Activated naive CD4-positive, alpha-beta T cell (primary cell): ENCODE measurements at places on chromosomes 5 and 9.

- DNase-seq = no peak
These were observed 890.4 kb downstream of the EFNA5 start for GRCh38 chr5:106780355-106780754.

GRCh38 chr5:67031692-67032091, 164.9 kb downstream of the CD180 start:
- no peak for DNase-seq

DNA sequence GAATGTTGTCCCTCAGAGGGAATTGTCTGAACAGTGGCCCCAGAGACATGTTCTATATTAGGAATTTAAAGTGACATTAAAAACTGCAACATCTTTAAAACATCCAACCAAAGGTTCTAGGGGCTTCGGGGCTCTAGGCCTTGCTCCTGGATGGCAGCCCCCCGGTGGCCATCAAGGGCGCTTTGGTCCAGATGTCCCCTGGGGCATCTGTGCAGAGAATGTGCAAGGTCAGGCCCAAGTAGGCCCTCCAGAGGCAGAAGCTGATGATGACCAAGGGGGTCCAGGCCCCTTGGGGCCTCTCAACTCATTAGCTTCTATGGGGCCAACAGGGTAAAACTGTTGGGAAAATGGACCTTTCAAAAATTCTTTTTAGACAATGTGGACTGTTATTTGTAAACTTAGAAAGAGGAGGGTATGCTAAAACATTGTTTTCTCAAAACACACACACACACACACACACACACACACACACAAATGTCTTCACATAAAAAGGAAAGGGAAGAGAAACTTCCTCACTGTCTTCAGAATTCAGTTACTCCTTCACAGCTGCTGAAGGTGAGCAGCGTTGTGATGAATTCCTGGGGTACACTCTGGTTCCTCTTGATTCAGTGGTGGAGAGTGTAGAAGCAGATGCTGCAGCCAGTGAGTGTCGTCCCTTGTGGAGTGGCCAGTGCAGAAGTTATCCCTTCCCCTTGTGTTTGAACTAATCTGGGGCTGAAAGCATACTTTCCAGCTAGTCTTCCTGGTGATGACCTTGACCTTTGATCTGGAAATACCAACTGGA, 125.2 kb downstream of the WDR41 start:
- DNase-seq = no peak

GRCh38 chr5:57194653-57195052, 20.8 kb downstream of the GPBP1 start:
- DNase-seq = no peak

- DNase-seq = no peak
These were observed 2.2 kb upstream of the PBX3 start for GRCh38 chr9:125745018-125745417.

DNA sequence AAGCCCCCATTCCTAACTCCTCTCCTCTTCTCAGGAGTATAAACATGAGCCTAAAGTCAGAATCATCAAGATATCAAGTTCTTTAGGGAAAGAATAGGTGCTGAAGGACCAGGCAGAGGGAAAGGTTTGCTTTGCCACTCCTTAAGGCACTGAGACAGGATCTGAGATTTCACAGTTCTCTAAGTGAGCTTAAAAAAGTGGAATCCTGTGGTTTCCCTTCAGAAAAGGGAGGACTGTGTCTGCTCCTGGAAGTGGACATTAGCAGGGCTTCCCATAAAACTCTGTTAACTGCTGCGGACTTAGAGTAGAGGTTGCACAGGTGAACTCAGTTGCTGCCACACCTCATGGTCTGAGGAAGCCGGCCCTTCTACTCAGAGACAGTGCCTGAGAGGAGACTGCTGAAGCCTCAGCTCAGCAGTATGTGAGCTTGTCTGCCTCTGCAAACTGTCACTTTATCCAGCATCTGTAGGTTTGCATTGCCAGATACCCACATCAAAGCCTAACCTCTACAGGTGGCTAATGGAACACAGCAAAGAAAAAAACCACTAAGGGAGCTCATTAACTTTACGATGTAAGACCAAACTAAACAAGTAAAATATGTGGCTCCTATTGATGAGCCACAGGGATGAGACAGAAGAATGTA, 42.9 kb downstream of the RIC1 start:
- no peak for DNase-seq

GRCh38 chr5:33531824-33532223, 91.1 kb downstream of the TARS1 start:
- DNase-seq = no peak

DNA sequence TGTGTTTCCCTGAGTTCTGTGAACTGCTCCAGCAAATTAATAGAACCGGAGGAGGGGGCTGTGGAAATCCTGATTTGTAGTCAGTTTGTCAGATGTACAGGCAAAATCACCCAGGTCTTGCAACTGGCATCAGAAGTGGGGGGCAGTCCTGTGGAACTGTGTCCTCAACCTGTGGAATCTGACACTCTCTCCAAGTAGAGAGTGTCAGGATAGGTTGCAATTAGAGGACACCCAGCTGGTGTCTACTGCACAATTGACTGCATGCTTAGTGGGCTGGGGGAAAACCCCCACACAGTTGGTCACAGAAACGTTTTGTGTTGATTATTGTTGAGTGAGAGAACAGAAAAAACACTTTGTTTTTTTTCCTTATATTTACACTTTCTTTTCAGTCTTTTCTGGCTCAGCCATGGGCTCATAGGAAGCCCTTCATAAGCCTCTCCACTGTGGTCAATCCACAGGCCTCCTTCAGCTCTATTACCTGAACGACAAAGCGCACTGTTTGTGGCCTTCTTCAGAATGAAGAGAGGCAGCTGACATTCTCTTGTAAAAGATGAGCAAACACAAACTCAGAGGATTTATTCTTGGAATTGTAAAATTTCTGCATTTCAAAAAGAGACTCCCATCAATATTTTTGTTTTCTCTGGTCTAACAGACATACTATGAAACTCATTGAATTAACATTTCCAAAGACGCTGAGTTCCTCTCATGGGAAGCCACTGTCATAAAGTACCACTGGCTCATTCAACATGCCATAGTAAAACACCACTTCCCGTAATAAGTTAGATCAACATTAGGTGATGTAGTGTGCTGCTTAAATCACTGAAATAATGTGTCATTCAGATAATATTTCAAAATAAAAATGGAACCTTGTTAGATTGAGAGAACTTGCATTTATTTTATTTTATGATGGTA, 348.9 kb upstream of the RFX3 start:
- no peak for DNase-seq

- DNase-seq = no peak
These were observed 312.3 kb downstream of the ENC1 start for GRCh38 chr5:74328221-74328630.

DNA sequence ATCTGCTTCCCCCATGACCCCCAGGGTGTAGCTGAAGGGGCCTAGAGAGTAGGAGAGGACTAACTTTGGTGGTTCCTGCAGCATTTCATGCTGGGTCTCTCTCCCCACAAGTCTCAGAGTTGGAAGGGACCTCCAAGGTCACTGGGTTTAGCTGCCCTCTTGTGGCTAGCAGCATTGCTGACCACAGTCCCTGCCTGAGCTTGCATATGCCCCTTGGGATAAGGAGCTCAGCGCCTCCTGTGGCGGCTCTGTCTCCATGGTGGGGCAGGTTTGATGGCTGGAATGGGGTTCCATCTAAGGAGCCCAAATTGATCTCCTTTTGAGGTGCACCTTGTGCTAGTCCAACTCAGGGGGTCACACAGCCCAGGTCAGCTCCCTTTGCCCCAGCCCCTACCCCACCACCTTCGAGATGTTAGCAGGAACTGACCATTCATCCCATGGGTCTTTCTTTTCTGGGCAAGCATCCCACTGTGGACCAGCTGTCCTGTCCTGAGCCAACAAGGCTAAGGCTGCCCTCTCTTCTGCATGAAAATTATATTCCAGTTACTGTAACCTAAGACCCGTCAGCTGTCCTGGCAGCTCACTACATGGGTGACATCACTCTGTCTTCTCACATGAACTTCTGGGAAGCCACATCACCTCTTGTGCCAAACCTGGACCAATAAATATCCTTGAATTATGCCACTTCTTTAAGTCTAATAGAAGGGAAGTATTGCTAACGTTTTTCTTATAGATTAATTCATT, 196.2 kb downstream of the HSPA4 start:
- no peak for DNase-seq

GRCh38 chr9:106830527-106831150, 32.3 kb upstream of the ZNF462 start:
- no peak for DNase-seq

DNA sequence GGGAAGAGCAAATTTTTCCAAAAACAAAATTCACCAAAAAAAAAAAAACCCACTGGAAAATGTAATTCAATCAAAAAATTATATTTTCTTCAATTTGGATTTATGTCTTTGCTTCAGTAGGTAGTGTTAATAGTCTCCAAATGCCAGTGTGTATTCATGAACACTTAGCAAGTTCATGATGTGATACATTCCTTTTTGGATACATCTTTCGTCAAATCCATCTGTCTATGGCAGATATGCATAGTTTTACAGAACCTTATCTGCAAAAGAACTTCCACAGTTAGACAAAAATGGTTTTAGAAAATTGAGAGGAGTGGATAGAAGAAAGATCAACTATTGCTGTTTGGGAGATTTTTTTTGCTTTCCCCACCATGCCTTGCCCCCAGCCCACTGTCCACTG, 214.6 kb downstream of the DEPDC1B start:
- DNase-seq = no peak

DNA sequence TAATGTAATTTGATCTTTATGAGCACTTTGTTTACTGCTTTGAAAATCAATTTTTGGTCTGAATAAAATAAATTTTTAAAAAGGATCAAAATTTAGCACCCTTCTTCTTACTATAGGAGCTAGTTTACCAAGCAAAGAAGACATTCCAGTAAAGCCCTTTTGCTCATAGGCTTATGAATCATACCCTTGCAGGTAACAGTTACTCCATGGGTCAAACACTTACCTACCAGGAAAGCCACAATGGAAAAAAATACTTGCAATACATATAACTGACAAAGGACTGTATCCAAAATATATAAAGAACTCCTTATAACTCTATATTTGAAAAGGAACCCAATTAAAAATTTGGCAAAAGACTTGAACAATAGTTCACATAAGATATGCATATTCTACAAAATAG, 66.6 kb downstream of the SHOC1 start:
- DNase-seq = no peak

DNA sequence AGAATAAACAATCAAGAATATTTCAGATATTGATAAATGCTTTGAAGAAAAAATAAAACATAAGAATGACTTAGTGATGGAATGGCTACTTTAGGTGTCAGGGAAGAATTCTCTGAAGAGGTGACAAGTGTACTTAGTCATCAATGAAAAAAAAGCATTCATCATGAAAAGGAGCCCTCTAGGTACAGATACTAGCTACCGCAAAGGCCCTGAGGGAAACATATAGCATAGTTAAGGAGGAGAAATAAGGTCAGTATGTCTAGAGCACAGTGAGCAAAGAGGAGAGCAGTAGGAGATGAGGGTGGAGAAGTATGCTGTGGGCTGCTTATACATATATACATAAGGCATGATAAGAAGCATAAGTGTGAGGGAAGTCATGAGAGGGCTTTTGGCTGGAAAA, 41.8 kb downstream of the CSF2 start:
- DNase-seq = no peak

DNA sequence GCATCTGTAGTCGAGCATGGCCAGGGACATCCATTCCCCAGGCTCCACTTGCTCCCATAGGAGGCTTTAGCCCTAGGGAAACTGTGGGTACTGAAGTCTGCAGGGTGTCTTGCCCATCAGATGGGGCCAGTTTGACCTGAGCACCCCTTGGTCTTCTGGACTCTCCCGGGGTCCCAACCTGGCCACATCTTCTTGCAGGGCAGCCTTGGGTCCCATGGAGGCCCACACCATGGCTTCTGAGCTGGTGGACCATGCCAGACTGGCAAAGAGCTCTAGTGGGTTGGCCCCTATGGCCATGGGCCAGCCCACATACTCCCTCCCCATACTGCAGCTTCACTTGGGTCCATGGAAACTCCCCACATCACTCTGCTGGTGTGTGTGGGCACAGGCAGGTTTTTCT, 154.4 kb upstream of the PRLR start:
- DNase-seq = no peak

GRCh38 chr5:73729329-73729728, 103.3 kb downstream of the ARHGEF28 start:
- DNase-seq = no peak

GRCh38 chr9:127014216-127014909, 99.8 kb downstream of the RALGPS1 start:
- no peak for DNase-seq

DNA sequence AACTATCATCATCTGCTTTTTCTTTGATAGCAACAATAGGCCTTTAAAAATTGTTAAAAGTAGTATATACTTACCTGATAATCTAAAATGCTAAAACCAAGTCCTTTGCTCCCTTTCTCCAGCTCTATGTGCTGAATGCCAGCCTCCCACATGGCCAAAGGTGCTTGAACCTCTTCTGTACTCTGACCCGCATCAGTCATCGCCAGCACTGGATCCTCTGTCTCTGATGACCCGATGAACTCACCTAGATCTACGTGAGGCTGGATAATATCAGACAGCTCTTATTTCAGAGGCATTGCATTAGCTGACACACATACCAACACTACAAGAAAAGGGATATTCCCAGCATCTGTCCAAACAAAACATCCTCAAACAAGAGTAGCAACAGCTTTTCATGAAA, 89.5 kb downstream of the MPDZ start:
- DNase-seq = no peak

DNA sequence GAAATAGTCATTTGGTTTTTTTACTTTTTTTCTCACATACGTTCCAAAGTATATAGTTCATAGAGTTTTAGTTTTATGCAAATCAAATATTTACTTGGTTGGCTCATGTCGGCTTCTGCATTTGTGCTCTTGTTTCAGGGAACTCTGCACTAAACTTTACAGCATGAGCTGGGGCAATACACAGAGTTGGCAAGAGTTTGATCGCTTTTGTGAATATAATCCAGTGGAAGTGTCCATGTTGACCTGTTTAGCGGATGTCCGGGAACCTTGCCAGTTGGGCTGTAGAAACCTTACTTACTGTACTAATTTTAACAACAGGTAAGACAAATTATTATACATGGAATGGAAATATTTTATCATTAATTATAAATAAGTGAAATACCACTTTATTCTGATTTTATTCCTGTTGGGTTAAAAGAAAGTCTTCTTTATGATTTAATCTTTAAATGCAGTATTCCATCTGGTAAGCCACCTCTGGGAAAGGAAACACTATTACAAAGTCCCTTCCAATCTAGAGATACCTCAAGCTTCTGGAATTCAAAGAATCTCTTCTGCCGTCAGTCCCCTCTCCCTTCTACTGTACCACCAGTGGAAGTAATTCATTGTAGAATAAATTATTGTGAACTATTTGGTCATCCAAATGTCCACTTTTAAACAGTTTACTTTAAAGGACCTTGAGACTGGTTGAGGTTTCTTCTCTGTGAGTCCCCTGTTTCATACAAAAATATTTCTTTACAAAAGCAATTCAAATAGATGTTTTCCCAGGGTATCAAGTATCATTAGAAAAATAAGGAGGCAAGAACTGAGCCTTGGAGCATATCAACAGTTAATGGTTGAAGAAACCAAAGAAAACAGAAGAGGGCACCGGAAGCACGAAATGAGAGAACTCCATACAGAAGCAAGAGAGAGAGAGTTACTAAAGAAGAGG, 45.2 kb upstream of the GLIPR2 start:
- DNase-seq = no peak
